Activated CD4-positive, alpha-beta T cell treated with anti-CD3 and anti-CD28 coated beads, Interleukin-2, amount 50 U/mL, for 1 hour (primary cell): ENCODE measurements at places on chromosomes 7 and 10.
A peak's percentile ranks its signal among the peaks of the same experiment; 100 is the strongest.

- no peak for DNase-seq
Observed at GRCh38 chr7:156566812-156567549, 73.6 kb upstream of the RNF32 start.

GRCh38 chr7:67854221-67855178 is 857.9 kb downstream of the TYW1 start:
- no peak for DNase-seq

GRCh38 chr7:92904244-92905131 is 68.1 kb upstream of the CDK6 start:
- DNase-seq, result peak; percentile 55

- no peak for DNase-seq
Observed at GRCh38 chr7:23965296-23965695, 255.3 kb downstream of the STK31 start.

GRCh38 chr7:91543646-91544045 is 279.4 kb downstream of the FZD1 start:
- no peak for DNase-seq

DNA sequence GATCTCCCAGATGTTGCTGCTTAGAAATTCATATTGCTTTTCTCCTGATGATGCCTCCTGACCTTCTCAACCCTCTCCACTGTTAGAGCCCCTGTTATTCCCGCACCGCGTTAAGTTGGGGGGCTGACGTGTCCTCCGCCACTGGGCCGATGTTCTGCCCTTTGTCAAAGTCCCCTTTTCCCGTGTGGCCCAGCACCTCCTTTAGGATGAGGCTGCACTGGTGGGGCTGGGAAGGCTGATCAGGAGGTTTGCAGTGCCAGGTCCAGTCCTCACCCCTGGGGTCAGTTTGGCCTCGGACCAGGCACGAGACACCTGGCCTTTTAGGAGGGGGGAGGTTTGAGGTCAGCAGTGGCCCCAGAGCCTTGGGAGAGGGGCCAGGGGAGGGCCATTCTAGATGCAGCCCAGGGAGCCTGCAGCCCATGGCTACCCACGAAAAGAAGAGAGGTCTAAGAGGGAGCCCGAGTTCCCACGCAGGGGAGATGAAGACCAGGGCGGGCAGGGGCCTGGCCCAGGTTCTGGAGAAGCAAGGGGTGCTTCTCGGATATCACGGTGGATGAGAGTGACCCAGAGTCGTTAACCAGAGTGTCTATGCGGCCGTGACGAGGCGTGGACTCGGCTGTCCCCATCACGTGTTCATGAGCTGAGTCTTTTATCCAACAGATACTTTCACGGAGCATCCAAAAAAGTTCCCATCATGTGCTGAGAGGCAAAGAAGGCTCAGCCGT is 150.4 kb downstream of the DNAJB6 start:
- no peak for DNase-seq

GRCh38 chr10:118544401-118544948 is 51.0 kb downstream of the PRLHR start:
- no peak for DNase-seq

- no peak for DNase-seq
Observed at GRCh38 chr7:11540271-11540761, 291.7 kb downstream of the THSD7A start.

GRCh38 chr7:6162331-6162620 is 110.1 kb downstream of the CYTH3 start:
- no peak for DNase-seq

DNA sequence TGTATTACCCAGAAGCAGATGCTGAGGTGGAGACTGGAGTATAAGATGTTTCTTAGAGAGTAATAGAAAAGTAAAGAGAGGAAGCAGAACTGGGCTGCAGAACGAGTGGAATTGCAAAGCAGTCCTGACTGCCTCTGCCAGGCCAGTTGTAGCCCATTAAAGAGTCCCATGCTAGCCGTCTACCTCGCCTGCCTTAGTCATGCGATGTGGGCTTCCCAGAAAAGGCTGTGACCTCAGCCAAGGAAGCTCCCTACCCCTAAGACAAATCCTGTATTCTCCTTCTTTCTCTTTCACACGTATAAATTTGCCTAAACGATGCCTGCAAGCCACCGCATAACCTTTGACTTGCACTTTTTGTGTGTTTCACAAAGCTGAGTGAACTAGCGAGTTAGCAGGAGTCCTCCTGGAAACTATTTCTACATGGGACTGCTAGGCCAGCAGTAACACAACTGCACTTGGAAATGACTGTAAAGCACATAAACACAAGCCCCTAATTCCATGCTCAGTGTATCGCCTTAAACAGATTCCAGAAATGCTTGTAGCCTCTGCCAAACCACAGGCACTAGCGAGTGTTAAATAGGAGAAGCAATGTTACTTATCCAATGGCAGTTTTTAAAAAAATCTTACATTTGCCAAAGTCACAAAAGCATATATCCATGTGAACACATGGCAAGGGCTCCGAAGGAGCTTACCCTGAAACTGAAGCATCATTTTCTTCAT is 47.4 kb upstream of the GNAI1 start:
- no peak for DNase-seq

DNA sequence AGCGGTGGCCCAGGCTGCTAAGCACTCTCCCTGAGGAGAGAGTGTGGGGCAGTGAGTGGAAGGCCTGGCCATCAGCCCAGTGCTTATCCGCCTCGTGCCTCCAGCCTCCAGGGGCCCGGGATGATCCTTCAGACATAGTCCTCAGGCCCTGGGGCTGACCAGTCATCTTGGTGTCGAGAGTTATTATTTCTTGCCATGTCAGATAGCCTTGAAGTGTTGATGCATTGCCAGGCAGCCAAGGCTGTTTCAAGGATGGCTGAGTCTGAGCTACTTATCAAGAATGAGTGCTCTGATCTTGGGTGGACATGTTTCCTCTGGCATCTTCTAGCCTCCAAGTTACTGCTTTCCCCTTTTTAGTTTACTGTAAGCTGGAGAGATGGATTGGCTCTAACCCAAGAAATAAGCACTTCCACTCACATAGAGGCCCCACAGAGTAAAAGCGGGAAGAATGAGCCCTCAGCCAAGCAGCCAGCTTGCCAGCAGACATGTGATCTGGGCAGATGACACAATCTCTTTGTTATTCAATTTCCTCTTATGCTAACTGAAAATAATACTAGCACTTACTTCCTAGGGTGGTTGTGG is 136.5 kb upstream of the NAMPT start:
- no peak for DNase-seq

DNA sequence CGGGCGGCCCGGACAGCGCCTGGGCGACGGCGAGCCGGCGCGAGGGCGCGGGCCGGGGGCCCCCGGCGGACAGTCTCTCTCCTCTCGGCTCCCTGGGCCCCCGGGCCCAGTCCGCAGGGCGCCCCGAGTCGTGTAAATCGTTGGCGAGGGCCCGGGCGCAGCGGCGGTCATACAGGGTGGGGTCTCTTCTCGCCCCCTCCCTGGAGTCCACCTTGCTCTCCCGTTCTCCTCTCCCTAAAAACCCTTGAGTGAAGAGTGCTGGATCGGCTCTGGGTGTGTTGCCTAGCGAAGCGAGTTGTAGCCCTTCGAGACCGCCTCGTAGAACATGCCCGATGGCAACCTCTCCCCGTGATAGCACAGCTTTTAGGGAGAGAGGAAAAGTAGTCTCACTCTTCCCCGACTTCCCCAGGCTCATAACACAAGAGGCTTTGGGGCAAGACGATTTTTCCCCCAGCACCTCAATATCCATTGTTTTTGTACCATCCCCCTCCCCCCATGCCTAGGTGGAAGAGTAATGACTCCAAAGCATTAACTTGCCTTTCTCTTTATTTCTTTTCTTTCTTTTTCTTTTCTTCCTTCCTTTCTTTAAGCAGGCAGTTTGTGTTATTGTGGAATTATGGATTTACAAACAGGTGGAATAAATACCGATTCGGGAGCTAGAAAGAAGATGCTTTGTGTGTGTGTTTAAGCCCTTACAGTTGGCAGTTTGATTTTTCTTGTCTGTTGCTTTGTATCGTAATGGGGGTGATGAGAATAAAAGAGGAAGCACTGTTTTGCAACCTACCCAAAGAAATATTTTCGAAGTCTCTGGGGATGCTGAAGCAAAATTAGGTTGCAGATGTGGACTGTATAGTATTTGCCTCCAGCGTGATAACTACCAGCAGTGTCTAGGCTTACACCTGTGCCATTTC is 822 bp downstream of the SHOC2 start:
- DNase-seq, result no peak

DNA sequence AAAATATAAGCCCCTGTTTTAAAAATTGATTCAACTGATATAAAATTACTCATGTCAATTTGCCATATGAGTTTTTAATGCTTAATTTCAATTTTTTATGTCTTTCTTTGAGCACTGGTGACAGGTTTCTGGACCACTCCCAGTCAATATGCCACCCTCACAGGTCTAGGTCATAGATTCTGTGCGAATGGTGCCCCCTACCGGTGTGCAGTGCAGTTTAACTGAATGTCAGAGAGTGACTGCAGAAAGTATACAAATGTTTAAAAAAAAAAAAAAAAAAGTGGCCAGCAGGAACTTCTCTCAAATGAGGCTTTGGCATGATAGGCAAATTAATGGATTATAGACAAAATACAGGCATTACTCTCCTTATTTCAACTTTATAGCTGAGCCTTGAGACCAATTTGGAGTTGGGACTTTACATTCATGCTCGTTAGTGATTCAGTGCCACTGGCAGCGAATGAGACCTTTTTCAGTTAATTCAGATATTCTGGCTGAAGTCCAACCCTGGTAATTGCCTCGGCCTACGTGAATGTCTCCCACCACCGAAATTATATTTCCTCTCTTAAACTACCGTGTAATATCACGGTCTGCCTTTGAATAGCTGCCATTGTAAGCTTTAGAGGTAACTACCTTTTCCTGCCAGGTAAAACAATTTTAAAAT is 427.6 kb downstream of the PHTF2 start:
- DNase-seq, result no peak

DNA sequence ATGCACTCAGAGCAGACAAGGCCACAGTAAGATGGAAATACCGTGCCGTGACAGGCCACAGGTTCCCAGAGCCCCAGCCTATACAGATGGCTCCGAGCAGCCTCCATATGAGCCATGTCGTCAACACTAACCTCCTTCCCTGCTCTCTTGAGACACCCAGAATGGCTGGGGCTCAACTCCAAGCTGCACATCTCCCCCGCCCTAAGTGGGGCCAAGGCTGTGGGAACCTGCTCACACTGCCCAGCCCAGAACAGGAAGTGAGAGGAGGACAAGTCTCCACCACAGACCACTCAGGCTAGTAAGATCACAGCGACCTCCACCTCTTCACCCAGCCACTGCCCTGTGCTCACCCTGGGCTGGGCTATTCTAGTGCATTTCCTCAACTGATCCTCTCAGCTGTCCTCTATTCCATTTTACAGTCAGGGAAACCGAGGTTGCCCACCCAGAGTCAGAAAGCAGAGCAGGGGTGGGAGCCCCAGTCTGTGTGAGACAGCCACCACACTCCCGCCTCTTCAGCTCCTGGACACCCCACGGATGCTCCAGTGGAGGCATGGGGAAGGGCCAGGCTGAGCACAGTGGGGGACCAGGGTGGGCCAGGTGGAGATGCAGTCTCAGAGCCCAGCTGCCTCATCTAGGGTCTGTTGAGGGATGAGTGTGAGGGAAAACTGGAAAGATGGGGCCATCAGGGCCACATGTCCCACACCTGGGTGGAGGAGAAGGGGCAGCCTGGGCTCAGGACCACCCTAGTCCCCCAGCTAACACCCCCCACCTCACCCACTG is 11.6 kb downstream of the GRID1 start:
- no peak for DNase-seq

DNA sequence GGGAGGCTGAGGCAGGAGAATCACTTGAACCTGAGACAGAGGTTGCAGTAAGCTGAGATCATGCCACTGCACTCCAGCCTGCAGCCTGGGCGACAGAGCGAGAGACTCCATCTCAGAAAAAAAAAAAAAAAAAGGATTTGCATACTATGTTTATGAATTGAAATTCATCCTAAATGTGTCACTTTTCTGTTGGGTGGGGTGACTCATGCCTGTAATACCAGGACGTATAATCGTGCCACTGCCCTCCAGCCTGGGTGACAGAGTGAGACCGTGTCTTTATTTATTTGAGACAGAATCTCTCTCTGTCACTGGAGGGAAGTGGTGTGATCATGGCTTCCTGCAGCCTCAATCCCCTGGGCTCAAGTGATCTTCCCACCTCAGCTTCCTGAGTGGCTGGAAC is 5.8 kb downstream of the ZNF212 start:
- no peak for DNase-seq

DNA sequence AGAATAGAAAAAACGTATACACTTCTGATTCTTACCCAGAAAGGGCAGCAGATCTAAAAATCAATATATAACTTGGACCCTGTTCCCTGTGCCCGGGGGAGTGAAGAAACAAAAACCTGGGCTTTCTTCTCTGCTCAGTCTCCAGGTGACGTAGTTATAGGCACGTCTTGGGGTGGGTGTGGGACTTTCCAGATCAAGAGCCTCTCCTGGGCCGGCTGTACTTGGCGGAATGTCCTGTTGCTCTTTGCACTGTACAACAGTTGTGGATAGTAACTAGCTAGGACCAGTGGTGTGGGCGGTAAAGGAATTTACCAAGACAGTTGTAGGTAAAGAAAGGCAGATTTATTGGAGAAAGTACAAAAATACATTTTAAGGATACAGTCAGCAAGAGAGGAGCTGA is 40.4 kb upstream of the STEAP4 start:
- DNase-seq, result no peak

DNA sequence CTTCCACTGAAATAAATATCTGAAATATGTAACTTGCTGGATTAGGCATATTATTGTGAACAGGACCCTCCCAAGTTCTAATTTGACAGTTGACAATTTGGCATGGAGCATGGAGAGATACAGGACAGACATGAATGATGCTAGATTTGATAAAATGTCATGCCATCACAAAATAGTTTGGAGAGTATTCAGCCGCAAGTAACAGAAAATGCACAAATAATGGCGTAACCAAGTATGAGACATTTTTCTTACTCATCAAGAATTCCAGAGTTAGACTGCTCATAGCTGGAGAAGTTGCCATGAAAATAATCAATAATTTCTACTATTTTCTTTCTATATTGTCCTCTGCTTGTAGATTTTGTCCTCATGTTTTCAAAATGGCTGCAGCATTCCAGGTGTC is 45.5 kb upstream of the GPAM start:
- DNase-seq, result no peak

GRCh38 chr7:76369018-76369417 is 10.2 kb upstream of the YWHAG start:
- DNase-seq, result no peak

- DNase-seq, result no peak
Observed at GRCh38 chr7:124840435-124840834, 74.8 kb upstream of the GPR37 start.

DNA sequence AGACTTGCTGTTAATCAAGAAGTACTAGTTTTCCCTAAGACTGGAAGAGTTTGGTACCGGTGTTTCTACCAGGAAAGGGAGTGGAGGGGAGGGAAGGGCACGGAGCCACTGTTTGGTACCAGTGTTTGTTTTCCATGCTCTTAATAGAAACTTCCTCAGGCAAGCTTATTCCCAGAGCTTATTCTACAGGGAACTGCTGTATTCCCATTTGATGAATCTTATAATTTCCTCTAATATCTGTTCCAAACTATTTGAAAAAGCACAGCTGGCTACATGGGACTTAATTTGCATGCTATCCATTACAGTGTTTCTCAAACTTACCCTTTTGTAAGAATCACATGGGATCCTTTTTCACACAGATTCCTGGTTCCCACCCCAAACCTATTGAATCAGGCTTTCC is 23.7 kb downstream of the SLC26A4 start:
- DNase-seq, result no peak

- no peak for DNase-seq
Observed at GRCh38 chr10:34547695-34548094, 267.4 kb downstream of the PARD3 start.
